ENCODE measurements at places on chromosomes 2 and 18. TPM values are rescaled to one million over a fixed set of nuclear protein-coding genes. Genes with fewer than 3 reads are reported as not detected.

SP100 gene
- 42.2 TPM for total RNA-seq

RAB27B gene
- 13.1 TPM for total RNA-seq

KCNF1 gene
- 0.67 TPM for total RNA-seq

SLC9A4 gene
- total RNA-seq, result 0.80 TPM

PPP1R1C gene
- 0.40 TPM for total RNA-seq

NCKAP5 gene
- 4.7 TPM for total RNA-seq

COL4A3 gene
- total RNA-seq, result 0.72 TPM

CNGA3 gene
- total RNA-seq, result 0.13 TPM

GPR35 gene
- 14.7 TPM for total RNA-seq

CPO gene
- 0.36 TPM for total RNA-seq

ACVR1 gene
- total RNA-seq, result 19.6 TPM

DTNA gene
- 42.8 TPM for total RNA-seq

VPS4B gene
- total RNA-seq, result 60.6 TPM

PLB1 gene
- total RNA-seq, result 19.2 TPM

DYNAP gene
- total RNA-seq, result not detected

FHL2 gene
- total RNA-seq, result 17.9 TPM

ALLC gene
- total RNA-seq, result not detected

SERPINB7 gene
- total RNA-seq, result 0.36 TPM

AQP12A gene
- total RNA-seq, result not detected

CFAP65 gene
- total RNA-seq, result 0.12 TPM

NAT8 gene
- total RNA-seq, result 3.8 TPM

POTEJ gene
- 0.76 TPM for total RNA-seq

RPL37A gene
- total RNA-seq, result 1,301 TPM

BCL11A gene
- total RNA-seq, result 11.6 TPM

REL gene
- total RNA-seq, result 12.3 TPM

TMEM200C gene
- 3.1 TPM for total RNA-seq

NETO1 gene
- total RNA-seq, result not detected
